Lower leg skin (tissue), 4 donors: ENCODE measurements at places on chromosomes 7 and 10.
A peak's percentile ranks its signal among the peaks of the same experiment; 100 is the strongest.

DNA sequence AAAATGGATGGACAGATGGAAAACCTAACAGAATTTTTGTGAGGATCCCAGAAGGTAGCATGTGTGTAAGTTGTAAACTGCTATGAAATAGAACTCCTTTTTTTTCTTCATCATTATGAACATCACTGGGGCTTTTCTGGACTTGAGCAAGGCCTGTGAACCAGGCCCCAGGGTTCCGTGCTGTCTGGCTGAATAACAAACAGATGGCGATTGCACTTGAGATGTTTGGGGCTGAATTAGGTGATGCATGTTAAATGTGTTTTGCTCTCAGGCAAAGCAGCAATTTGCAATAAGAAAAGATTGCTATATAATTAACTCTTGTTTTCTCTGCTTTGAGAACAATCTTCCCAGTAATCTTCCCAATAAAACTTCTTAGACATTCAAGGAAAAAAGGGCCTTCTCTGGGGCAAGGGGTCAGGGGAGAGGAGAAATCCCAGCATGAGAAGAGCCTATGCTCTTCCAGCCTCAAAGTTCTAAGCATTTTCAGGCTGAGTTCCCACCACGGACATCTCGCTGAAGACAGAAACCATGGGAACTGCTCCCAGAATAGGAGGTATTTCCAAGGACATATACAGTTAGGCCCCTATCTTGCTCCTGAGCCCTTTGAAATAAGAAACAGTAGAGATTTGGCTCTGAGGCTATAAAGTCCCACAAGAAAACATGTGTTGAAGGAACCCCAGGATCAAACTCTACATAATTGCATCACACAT lies 98.7 kb downstream of the ITIH5 start:
- no peak for DNase-seq

DNA sequence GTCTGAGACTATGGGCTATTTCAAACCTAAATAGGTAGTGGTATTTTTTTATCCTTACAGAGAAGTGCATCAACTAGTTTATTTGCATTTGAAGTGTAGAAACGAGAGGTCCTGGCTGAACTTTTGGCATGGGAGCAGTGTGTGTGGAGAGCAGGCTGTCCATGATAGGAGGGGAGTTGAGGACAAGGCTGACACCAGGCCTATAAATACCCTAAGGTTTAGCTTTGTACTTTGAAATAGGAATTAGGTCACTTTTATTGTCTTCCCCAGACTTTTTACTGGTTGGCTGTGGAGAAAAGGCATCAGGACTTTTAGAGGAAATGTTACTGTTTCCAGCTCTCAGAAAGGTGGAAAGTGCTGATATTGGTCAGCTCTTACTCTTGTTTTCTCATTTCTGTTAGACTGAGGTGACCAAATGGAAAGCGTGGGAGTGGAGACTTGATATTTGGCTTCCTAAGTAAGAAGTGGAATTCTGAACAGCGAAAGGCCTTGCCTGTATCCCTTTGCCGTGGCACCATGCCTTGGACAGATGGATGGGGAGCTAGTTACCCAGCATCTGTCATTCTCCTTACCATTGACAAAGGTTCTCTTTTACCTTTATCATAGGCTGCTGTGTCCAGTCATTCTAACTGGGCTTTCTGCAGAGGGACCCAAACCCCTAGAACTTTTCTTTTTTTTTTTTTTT lies 46.0 kb downstream of the GBF1 start:
- DNase-seq, result no peak

GRCh38 chr10:72782649-72783330 lies 90.8 kb downstream of the MCU start:
- no peak for DNase-seq

- peak; percentile 20 for DNase-seq
These were observed 224.9 kb upstream of the AUTS2 start for GRCh38 chr7:69373171-69374043.

GRCh38 chr10:90227217-90227656 lies 525.8 kb downstream of the KIF20B start:
- DNase-seq, result no peak
